ENCODE measurements at places on chromosomes 4 and X.

GRCh38 chr4:37802068-37802666 lies 24.3 kb upstream of the PGM2 start:
- ATAC-seq: no peak

DNA sequence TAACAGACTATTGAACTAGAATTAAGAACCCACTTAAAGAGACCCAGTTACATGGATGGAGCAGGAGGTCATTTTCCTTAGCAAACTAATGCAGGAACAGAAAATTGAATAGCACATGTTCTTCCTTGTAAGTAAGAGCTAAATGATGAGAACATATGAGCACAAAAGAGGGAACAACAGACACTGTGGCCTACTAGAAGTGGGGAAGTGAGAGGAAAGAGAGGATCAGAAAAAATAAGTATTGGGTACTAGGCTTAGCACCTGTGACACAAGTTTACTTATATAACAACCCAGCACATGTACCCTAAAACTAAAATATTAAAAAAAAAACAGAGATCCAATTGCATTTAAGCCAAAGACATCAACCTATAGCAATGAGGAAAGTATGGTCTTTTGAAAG lies 26.2 kb downstream of the ARAP2 start:
- peak; percentile 75 for ATAC-seq

DNA sequence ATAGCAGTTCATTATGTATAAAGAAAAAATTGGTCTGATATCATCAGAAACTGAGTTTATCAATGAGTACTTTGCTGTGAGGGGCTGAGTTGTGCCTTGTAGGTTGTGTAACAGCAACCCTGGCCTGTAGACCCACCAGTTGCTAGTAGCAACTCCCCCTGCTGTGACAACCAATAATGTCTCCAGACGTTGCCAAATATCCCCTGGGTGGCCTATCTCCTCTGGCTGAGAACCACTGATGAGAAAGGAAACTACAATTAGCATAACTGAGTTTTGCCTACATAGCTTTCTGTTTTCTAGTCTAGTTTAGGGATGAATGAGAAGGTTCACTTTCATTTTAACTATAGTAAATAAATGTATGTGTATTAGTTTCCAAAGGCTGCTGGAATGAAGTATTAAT lies 234.1 kb downstream of the CPE start:
- ATAC-seq: no peak

GRCh38 chrX:152896450-152896849 lies 1.4 kb upstream of the ZNF185 start:
- no peak for ATAC-seq

- no peak for ATAC-seq
Observed at GRCh38 chr4:6264225-6264540, 5.5 kb upstream of the WFS1 start.

GRCh38 chr4:680928-681645 lies 6.7 kb downstream of the MYL5 start:
- peak; percentile 56 for ATAC-seq

GRCh38 chr4:128574706-128575105 lies 234.8 kb upstream of the JADE1 start:
- peak; percentile 67 for ATAC-seq

GRCh38 chr4:138671606-138672084 lies 343.9 kb upstream of the NOCT start:
- ATAC-seq: no peak

- no peak for ATAC-seq
Observed at GRCh38 chr4:138344851-138345250, 102.7 kb upstream of the SLC7A11 start.

DNA sequence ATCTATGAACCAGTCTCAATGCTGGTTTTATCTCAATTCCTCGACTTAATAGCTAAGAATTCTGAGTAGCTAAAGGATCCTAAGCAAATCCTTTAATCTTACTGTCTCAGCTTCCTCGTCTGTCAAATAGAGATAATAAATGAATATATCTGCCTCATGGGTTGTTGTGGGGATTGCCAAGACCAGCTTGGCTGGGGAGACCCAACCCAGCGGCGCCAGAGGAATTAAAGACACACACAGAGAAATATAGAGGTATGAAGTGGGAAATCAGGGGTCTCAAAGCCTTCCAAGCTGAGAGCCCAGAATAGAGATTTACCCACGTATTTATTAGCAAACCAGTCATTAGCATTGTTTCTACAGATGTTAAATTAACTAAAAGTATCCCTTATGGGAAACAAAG lies 41.9 kb downstream of the SLC34A2 start:
- ATAC-seq: no peak

DNA sequence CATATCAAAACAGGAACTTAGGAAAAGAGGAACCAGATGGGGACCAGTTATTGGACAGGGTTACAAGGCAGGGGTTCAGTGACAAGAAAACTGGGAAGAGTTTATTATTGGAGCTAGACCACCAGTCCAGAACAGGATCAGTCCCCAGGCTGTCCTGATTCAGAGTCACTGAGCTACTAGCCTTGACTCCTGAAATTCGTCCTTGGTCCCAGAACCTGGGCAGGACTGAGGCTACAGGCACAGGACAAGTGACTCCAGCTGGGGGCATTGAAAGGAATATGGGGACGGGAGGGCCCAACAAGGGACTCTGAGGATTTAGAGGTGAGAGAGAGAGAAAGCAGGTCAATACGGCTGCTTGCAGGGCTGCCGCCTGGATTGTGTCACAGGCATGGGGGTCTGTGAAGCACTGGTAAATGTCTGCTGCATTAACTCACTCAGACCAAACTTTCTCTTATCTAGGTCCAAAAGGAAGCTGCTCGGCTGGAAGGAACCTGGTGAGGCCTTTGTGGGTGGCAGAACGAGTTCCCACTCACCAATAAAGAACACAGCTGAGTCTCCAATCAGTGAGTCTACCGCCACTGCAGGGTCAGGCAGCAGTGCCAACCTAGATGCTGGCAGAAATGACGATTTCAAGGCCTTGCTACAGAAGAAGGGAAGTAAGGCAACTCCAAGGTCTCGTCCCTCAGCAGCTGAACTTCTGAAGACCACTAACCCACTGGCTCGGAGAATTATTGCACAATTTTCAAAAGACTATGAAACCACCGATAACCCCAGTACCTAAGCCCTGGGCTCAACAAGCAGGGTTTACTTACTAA lies 11.3 kb upstream of the RTL5 start:
- no peak for ATAC-seq

DNA sequence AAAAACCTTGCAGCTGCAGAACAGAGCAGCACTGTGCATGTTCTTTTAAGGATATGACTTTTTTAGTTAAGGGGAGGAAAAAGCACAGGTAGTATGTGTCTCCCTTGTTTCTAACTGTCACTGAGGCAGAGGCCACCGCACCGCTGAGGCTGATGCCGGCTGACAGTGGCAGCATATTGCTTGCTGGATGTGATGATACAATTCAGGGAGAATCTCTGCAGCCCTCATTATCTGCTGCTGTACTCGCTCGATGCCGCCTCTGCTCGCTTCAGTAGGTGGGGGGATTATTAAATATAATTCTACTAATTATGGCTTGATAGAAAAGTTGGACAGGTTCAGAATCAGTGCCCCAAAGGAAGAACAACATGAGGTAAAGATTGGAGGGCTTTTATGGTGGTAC lies 378.8 kb upstream of the NOCT start:
- ATAC-seq: no peak

DNA sequence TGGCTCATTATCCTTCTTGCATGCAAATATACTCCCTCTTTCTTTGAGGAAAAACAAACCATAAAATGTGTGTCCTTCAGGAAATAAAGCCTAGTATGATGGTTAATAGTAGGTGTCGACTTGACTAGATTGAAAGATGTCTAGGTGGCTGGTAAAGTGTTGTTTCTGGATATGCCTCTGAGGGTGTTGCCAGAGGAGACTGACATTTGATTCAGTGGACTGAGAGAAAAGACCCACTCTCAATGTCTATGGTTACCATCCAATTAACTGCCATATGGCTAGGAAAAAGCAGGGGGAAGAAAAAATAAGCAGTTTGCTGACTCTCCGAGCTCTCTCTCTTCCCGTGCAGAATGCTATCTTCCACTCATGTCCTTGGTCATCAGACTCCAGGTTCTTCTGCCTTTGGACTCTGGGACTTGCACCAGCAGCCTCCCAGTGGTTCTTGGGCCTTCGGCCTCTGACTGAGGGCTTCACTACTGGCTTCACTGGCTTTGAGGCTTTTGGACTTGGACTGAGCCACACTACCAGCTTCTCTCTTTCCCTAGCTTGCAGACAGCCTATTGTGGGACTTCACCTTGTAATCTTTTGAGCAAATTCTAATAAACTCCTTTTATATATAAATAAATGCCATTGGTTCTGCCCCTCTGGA lies 532.1 kb upstream of the HTR2C start:
- no peak for ATAC-seq

DNA sequence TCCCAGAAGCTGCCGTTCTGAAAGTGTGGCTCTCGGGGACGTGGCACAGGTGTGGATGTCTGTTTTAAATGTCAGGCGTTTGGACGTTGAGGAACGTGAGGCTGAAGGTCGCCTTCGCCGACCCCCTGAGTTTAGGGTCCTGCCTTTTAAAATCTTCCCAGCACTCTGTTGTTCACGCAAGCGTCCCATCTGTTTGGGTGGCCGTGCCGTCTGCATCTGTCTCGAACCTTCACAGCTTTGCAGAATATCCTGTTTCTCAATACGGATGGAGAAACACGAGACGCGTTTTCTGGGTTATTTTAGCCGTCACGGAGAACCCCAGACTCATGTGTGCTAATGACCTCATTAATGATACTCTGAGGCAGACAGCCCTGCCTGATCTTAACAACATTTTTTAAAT lies 31.5 kb downstream of the SHOX start:
- ATAC-seq: no peak

GRCh38 chr4:61180405-61180804 lies 19.7 kb upstream of the ADGRL3 start:
- no peak for ATAC-seq

- no peak for ATAC-seq
Observed at GRCh38 chrX:1421433-1422134, 29.7 kb upstream of the SLC25A6 start.

Data from stimulated activated memory B cell treated with anti-CD40 and anti-IgM and Interleukin-4, amounts not matched to agents 10 μg/mL and 1 μg/mL and 100 μg/mL, for 72 hours (primary cell).